MCF 10A (cell line): ENCODE measurements at places on chromosomes 6 and 20. TPM values are rescaled to one million over a fixed set of nuclear protein-coding genes. Genes with fewer than 3 reads are reported as not detected.

DNA sequence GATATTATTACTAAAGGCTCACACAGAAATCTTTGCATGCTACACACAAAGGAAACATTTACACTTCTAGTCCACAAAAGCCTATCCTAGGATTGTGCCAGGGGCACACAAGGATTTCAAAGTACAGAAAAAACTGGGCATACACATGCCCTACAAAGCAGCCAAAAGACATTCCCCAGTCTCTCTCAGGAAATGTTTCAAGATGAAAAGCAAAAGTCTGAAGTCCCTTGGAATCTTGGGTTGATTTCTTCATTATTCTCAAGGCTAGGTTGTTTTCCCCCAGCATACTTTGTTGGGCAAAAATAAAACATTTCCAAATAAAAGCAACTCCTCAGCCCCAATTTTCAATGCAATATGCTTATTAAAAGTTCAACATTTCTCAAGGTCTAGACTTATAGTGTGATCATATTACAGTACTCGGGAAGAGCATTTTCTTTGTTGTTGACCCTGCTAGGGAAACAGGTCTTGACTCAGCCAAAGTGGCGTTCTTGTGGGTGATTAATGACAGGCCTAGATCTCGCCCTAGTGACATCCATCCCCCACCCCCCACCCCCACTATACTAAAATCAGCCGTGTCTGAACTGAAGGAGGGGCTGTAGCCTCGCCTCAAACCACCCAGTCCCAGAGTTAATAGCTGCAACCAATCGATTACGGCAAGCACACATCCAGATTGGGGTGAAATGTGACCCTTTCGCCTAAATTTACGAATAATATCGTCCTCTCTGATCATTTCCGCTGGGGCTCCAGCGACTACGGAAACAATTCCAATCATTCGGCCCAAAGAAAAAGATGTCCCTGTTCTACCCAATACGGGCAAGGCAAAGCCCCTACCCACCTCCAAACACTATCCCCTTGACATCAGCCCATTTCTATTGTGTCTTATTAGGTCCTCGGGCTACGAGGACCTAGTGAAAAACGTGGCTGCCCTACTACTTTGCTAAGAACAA lies 1.4 kb downstream of the AKIRIN2 start:
- DNase-seq = peak; percentile 81

DNA sequence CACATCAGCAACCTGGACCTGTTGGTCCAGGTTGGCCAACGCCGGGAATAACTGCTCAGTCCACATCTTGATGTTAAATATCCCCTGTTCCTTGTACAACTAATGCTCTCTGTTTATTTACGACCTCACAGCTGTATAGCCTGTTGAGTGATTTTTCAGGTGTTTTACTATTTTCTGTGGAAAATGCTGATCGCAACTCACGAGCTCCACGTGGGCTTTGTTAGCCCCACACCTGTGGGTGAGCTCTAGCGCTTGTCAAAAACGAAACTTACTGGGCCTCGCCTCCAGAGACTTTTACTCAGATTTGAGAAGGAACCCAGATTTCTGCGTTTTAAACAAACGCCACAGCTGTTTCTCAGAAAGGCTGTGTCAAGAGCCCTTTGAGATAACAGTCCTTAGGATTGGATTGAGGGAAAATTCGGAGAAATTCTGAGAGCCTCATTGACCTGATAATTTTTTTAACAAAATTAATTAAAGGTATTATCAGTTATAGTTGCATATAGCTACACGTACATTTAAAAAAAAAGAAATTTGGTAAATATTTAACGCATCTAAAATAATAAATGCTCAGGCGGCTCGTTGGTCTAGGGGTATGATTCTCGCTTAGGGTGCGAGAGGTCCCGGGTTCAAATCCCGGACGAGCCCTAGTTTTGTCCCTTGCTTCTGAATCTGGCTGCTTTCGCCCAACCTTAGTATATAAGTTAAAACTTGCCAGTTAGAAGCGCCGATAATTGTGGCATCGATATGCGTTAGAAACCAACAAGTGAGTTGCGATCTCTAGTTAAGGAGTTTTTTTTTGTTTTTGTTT lies 16.7 kb downstream of the HMGN4 start:
- peak; percentile 53 for DNase-seq

DNA sequence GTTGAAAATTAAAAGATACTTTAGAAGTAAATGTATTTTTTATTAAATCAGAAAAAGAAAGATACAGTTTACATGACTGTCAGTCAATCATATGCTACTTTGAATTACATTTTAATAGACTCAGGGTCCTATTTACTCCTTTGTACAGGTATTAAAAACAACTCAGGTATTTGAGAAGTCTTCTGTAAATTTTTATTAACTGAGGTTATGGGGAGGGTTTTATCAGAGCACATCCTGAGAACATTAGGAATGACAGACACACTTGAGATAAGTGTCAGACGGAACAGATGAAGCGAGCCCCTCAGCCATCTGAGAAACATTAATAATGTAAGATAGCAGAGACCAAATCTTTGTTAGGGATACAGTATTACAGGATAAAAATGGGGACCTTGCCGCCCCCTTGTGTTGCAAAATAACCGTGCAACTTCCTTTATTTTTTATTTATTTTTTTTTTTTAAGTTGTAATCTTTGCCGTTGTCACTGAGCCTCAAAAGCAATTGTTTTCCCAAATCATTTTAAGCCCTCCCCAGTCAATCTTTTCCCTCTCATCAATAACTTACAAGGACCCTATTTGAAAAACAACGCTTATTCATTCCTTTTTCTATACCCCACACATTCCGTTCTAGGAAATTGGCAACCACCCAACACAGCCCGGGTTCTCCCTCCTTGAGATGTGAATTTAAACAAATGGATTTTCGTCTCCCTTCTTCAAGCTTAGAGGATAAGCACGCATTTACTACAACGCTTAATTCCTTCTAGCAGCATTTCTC lies 126.7 kb downstream of the BCAS1 start:
- peak; percentile 37 for DNase-seq

- DNase-seq = no peak
Measured at GRCh38 chr20:48821261-48821920, 6.4 kb downstream of the PREX1 start.

GRCh38 chr20:4813076-4813862 lies 91.6 kb downstream of the PRND start:
- DNase-seq = no peak

- DNase-seq = no peak
Measured at GRCh38 chr20:19706463-19706862, 51.6 kb upstream of the RIN2 start.

DNA sequence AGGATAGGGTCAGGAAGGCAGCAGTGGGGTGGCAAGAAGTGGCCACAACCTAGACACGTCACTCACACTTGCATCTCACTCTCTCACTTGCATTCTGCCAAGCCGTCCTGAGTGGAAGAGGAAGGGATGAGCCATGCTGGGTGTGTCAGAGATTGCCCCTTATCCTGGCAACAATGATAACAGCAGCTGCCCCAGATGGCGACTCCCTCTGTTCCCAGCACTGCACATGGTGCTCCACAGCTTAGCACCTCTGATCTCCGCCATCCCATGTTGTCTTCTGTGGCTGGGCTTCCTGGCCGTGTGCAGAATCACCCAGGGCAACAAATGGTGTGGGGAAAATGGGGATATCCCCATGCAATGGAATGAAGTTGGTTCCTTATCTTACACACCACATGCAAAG lies 11.1 kb downstream of the KCNB1 start:
- DNase-seq = no peak

The NKX2-2 gene
- not detected in 2 replicates for total RNA-seq

The LTA gene
- not detected in 2 replicates for total RNA-seq

The FBXO9 gene
- total RNA-seq = 54.4 and 63.6 TPM in 2 replicates
